ENCODE measurements at places on chromosomes 1 and 21.

DNA sequence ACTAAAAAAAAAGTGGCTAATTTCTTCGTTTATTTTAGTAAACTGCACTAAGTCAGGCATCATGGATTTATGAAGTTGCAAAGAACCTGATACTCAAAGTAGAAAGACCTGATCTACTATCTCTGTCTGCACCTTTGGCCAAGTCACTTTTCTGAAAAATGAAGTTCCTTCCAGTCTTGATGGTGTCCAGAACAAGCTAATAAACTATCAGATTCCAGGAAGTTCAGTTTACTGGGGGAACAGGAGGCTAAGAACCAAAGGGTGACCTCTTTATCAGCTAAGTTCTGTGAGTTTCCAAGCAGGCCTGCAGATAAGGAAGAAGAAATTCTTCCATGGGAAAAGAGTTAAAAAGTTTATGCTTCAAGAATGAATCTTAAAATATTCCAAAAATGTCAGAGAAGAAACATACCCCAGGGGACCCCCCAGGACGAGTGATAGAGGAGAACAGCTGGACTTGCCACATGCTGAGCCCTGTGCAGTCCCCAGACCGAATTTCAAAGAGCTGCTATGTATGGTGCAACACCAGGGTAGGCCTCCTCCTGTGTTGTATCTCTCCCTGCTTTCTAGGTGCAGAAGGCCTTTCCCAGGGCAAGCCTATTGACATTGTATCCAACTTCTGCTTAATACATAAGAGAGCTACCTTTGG, 72.8 kb upstream of the FGGY start:
- no peak for DNase-seq

GRCh38 chr1:84282780-84283333, 18.7 kb upstream of the SAMD13 start:
- no peak for DNase-seq

DNA sequence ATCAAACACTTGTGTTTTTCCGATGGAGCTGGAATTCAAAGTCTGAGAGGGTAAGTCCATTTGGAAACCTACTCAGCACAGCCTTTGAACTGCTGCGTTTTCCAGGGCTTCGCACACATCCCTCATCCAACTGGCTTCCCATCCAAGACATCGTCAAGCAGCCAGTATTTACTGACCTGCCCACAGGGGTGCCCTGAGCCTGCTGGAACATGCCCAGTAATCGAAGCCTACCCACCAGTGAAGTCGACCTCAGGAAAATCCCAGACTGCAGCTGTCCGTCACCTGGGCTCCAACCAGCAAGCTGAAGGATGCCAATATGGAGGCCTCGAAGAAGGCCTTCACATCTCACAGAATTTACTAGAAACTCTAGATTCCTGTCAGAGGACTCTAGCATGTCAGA, 261.6 kb downstream of the PLPP3 start:
- DNase-seq: no peak

DNA sequence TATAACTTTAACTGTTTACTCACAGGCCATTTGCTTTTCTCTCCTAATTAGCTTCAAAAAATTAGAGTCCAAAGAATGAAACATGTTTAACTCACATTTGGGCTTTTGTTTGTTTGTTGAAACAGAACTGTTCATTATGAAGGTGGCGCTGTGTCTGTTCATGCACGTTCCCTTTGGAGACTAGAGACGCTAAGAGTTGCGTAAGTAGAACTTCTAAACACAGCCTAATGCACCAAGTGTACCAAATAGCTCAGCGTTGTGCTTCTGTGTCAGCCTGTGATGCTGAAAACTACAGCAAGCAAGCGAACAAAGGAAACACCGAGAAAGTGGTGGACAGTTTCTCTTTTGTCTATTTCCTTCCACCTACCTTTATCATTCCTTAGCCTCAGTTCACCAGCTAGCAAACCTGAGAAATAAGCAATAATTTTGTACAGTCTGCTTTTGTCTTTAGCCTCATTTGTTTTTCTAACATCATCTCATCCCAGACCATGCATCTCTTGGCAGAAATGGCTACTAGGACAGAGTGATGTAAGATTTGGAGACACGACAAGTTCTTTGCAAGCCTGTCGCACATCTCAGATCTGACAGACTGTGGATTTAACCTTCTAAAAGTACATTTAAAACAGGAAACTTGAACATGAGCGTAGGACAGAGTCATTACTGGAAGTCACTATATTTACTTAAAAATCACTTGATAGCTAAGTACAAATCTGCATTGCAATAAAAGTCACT, 375.1 kb downstream of the RYR2 start:
- no peak for DNase-seq

GRCh38 chr1:43453442-43454269, at the start of gene HYI:
TSS of gene HYI (minus strand) at chr1:43453931. CDS start at chr1:43453793, 138 bp downstream.
- peak; percentile 37 for DNase-seq

GRCh38 chr1:67749263-67749843, 64.4 kb downstream of the GADD45A start:
- DNase-seq: no peak

GRCh38 chr1:116493484-116494352, 77.1 kb downstream of the CD58 start:
- no peak for DNase-seq

DNA sequence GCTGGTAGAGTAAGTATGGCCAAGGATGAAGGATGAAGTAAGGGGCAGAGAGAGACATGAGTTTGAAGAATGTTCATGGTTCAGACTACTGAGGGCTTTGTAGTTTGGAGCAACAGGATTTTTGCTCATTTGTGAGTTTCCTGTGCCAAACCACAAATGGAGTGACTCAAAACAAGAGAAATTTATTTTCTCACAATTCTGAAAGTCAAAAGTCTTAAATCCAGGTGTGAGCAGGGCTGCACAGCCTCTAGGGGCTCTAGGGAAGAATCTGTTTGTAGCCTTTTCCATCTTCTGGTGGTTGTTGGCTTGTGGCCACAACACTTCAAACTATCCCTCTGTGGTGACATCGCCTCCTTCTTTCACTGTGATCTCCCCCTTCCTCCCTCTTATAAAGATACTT, 58.9 kb downstream of the RHOU start:
- DNase-seq: no peak

- no peak for DNase-seq
These were observed 21.7 kb downstream of the HMGN2 start for GRCh38 chr1:26493938-26494337.

DNA sequence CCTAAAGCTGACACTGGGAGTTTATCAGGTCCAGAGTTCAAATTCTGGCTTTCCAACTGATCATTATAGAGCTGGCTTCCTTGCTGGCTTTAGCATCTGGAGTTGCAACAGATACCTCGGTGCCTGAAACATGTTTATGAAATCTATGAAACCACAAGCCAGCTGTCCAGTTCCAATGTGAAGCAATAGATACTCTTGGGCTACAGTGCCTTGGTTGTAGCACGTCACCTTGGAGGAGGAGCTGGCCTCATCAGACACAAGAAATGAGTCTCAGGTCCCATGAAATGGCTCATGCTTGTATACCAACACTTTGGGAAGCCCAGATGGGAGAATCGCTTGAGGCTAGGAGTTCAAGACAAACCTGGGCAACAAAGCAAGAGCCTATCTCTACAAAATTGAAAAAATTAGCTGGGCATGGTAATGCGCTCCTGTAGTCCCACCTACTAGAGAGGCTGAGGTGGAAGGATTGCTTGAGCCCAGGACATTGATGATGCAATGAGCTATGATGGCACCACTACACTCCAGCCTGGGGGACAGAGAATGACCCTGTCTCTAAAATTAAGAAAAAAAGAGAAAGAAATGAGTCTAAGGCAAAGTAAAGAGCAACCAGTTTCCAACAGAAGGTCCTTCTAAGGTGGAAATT, 132.5 kb upstream of the ZNF648 start:
- no peak for DNase-seq

DNA sequence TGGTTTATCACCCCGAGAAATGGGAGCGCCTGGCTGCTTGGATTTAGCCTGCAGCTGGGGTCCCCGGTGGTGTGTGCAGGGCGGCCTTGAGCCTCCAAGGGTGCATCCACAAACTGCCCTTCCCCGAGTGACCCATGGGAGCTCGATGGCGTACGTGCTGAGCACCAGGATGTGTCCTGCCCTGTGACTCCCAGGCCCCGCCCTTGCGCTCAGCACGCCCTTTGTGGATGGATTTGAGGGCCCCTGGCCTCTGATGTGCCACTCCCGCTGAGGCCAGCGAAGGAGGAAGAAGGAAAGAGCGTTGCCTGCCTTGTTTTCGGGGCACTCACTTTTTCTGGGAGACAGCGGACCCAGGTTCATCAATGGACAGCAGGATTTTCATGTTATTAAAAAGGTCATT, 1.7 kb upstream of the TFF3 start:
- DNase-seq: no peak

- no peak for DNase-seq
These were observed 7.4 kb upstream of the SCYL3 start for GRCh38 chr1:169901115-169901514.

- no peak for DNase-seq
These were observed 181.8 kb upstream of the L1TD1 start for GRCh38 chr1:62012836-62013235.

- peak; percentile 40 for DNase-seq
These were observed at the start of gene FAAH for GRCh38 chr1:46394108-46394871. TSS of gene FAAH (plus strand) at chr1:46394317. CDS start at chr1:46394349, 32 bp downstream.

DNA sequence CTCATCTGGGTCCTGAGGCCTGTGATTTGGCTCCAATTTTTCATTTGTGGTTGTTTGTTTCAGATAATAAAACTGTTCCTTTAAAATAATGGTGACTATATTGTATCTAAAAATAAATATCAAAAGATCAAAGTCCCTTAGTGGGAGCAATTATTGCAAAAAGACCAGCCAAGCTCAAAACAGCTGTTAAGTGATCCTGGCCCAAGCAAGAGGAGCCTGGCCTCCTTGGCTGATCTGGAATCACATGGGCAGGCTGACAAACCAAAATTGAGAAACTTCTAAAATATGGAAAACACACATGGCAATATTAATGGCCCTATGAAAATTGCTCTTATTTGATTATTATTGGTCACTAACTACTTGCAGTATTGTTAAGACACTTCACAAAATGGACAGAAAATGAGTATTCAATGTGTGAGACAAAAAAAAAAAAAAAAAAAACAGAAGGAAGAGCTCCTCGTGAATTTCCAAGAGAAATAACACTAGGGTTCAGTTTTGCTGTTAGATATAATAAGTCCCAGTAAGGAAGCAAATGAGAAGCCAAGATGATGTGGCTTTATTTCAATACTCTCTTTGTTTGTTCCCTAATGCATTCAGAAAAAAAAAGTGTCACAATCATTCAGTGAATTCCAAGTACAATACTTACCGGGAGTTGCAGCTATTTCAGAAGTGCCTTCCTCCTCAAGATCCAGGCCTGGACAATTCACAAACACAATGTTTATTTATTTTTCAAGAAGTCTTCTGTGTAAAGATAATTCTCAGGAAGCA, 105.1 kb downstream of the SEC16B start:
- no peak for DNase-seq

GRCh38 chr1:65832296-65832695, 39.6 kb downstream of the PDE4B start:
- no peak for DNase-seq

- no peak for DNase-seq
These were observed 94.2 kb downstream of the AK5 start for GRCh38 chr1:77375990-77376389.

- no peak for DNase-seq
These were observed 46.2 kb upstream of the SSX2IP start for GRCh38 chr1:84736445-84736844.

GRCh38 chr1:30704271-30704670, 19.1 kb downstream of the MATN1 start:
- DNase-seq: no peak

DNA sequence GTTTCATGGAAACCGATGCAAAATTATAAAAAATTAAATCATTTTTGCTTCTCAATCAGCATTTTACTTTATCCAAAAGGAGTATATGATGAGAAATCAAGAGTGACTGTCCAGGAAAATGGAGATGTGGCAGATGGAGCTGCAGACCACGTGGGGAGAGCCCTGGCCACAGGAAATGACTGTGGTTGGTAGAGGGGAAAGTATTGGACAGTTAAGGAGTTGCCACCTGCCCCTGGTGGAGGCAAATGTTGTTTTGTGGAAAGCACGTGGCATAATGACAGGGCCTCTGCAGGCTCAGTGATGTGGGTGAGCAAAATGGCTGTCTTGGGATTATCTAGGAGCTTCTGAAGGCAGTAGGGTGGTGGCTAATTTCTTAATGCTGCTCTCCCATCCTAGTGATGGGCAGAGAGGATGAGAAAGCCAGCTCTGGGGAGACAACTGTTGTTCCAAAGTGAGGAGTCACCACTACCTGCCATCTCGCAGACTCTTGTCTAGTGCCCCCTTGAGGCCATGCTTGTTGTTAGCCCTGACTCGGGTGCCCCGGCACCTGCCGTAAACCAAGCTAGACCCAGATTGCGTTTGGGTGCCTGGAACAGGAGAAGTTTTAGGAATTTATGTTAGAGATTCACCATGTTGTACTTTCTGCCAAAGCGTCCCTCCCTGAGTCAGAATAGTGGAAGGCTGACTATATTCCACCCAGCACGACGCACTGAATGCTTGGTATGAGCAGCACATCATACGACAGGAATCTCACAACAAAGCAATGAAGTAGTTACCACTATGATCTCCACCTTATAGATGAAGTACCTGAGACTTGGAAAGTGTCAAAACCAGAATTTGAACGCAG, 144.0 kb downstream of the ROR1 start:
- DNase-seq: no peak

- no peak for DNase-seq
These were observed 73.8 kb downstream of the APP start for GRCh38 chr21:26096494-26097371.

DNA sequence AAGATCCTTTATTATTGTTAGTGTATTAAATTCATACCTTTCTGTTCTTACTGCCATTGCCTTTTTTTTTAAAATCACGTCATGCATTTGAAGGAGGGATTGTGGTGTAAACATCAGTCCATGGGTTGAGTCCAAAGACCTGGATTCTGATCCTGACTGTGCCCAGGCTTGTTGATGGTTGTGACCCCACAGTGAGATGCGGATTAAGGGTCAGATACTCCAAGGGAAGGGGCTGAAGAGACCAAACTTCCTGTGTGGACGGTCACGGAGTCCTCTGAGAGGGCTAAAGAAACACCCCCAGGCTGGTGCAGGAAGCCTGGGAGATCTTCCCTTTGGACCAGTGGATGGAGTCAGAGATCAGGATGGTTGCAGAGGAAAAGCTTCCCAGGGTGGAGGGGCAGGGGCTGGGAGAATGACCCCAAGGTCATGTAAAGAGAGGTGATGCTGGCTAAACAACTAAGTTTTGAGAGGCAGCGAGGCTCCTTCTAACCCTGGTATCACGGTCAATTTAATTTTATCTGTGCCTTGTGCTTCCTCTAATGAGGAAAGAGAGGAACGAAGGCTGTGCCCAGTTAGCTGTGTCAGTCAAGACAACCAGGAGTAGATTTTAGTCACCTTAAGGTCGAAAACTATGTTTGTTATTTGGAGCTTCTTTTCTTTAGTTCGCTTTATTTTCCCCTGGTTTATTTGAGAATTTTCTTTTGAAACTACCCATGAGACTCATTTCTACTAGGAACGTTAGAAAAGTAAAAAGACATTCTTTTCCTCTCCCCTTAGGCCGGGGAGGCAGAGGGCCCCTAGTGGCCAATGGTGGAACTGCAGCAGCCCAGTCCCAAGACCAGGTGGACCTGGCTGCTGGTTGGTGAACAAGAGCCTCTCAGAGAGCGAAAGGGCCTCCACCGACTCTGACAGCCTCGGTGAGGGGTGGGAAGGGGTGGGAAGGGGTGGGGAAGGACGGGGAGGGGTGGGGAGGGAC, 8.7 kb upstream of the GPR161 start:
- DNase-seq: peak; percentile 18

GRCh38 chr1:32334864-32335534, 1.0 kb downstream of the MARCKSL1 start:
- peak; percentile 56 for DNase-seq

GRCh38 chr1:77539519-77540142, 142.8 kb downstream of the ZZZ3 start:
- DNase-seq: no peak
